Stimulated activated CD4-positive, alpha-beta T cell treated with anti-CD3 and anti-CD28 coated beads, Interleukin-2, amount 100 ng/mL, for 4 hours (primary cell): ENCODE measurements at places on chromosomes 11 and 22.

DNA sequence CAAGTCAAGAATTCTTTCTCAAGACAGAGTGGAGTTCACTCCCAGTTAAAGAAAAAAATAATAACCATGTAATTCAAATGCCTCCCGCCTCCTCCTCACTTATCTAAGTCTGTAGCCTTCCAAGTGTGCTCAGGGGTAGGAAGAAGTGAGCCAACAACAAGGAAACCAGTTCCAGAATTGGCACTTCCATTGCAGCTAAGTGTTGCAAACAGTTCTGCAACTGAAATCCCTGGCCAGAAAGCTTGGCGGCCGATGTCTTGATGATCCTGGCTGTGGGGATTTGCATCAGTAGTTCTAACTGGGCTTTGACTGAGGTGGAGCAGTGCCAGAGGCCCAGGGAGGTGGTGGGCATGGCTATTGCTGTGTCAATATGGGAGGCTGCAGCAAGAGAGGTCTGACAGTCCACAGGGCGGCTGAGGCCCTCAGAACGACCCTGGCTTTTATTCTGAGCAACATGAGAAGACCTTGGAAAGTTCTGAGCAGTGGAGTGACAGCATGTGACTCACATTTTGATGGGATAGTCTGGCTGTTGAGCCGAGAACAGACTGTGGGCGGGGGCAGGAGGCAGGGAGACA, 19.2 kb downstream of the DHCR7 start:
- DNase-seq, result no peak

DNA sequence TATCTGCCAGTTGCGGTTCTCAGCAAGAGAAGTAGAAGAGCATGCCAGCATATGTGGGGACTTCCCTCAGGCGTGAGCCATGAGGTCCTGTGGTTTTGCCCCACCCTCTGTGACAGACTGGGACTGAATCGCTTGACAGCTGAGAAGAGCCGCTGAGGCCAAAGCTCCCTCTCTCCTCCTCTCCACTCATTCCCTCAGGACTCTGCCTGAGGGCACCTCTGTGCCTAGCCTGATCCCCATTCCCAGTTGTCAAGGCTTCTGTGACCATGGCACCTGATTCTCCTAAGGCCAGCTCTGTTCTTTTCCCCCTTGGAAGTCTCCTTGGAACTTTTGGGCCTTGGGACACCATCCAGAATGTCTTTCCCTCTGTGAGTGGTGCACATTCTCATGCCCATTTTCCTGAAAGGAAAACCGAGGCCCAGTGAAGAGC, 27.0 kb downstream of the ART5 start:
- DNase-seq, result peak; percentile 28

- DNase-seq, result no peak
Observed at GRCh38 chr11:94100253-94100652, 28.4 kb upstream of the PANX1 start.

- peak; percentile 52 for DNase-seq
Observed at GRCh38 chr11:103035791-103036434, 56.0 kb downstream of the DCUN1D5 start.

- no peak for DNase-seq
Observed at GRCh38 chr11:68983801-68984200, 3.0 kb upstream of the MRGPRD start.

DNA sequence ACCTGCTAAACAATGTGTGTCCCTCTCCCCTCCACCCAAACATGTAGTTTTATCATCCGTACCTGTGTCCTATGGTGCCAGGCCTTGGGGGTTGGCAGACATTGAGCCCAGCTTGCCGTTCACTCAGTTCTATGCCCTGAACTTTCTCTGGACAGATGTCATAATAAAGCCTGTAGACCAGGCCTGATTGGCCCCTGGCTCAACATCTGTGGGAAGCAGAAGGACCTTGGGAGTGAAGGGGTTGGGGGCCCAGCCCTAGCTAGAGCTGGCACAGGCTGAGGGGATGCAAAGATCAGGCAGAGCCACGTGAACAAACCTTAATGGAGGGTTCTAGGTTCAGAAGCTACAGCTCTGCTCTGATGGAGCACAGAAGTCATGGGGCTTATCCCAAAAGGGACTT, 600.6 kb downstream of the BUD13 start:
- no peak for DNase-seq

DNA sequence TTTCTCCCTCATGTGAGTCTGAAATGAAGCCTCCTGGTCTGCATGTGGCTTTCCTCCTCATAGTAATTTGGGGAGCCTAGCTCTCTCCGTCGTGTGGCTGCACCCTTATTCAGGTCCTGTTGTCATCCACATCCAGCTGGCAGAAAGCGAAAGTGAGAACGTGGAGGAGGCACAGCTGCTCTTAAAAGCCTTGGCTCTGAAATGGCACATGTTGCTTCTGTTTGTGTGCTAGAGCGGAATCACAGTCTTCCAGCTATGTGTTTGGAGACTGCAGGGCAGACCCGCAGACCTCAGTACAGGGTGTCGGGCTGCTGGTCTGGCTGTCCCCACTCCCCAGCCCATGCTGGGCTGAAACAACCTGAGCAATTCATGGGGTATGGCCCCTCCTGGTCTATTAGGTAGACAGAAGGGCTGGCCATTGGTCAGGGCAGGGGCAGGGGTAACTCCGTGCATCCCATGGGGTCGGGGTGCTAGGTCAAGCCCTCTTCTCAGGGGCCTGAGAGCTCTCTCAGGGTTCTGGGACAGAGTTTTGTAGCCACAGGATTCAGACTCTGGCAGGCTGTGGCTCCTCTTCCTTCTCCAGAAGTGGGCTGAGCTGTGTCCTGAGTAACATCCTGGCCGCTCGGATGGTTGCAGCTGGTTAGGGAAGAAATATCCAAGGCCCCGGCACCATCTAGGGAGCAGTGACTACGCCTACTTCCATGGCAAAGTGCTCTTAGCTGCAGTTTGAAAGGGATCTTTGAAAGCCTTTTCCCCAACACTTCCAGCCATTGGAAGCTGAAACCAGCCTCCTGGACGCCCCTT, 50.6 kb downstream of the C11orf96 start:
- no peak for DNase-seq

GRCh38 chr11:82398300-82398815, 335.3 kb downstream of the FAM181B start:
- no peak for DNase-seq

DNA sequence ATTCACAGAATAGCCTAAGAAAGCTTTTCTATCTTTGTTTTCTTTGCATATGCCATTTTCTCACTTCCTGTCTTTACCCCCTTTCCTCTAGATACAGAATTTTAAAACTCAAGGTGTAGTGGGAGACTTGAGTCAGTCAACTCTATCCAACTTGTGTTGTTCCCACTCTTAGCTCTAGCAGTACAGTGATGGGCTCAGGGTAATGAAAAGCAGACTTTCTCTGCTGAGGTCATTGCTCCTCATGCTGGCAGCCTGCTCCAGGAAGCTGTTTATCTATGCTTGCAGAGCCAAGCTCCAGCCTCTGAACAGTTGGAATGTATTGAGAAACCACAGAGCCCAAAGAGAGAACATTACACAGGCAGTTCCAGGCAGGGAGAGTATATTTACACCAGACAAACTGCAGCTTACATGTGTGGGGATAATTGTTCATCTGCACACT, 68.1 kb downstream of the CSTPP1 start:
- DNase-seq, result no peak

GRCh38 chr11:64969209-64969608, 2.7 kb downstream of the MAJIN start:
- no peak for DNase-seq

DNA sequence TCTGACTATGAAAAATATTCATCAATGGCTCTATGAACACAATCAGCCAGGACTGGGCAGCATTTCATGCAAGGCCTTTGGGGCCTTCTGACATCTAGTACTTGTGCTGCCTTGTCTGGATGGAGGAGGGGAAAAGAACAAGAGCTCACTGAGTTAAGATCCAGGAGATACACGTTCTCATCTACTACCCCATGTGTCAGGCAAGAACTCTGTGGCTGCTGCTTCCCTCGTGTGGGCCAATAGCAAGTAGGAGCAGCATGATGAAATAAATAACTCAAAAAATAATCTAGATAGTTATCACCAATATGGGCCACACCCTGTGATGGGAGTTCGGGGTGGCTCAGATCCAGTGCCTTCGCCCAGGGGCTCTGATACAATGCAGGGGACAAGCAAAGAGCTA, 7.3 kb downstream of the KCNE3 start:
- DNase-seq, result no peak

DNA sequence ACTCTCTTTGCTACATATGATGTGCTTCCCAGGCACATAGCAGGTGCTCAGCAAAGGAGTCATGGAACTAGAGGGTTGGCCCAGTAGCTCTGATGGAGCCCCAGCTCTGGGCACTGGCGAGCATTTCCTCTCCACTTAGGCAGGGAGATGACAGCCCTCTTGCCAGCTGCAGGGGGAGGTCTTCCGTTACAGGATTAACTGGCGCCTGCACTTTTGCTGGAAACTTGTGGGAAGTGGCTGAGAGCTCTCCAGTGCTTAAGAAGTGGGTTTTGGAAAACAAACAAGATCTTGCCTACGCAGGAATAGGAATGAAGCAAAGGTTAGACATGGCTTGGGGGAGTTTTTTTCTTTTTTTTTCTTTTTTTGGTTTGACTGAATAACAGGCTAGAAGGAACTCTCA, 75.5 kb downstream of the MICAL2 start:
- no peak for DNase-seq

- peak; percentile 16 for DNase-seq
Observed at GRCh38 chr11:128905345-128906184, 14.4 kb downstream of the KCNJ5 start.

DNA sequence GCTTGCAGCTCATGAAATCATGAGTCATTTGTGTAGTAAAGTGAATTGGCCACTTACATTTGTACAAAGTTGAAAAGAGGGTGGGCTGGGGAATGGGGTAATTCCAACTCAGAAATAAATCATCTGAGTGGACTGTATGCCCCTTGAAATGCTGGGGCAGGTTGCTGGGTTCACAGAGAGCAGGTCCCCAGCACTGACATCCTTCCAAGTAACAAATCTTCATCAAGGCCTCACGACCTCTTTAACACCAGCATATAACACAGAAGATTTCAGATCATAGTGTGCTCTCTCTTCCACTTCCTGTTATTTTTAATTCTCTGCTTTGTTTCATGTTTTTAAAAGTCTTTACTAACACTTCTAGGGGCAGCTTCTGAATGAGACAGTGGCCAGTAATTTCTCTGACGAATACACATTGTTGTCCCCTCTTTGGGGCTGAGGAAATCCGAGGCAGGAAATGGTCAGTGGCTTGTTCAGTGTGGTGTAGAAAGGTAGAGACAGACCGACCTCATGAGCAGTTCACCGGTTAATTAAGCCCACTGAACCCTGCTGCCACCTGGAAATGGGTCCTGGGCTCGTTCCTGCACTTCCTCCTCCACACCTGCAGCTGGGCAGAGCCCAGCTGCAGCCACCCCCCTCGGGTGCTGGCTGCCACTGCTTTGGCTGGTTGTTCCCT, 127.7 kb downstream of the MAML2 start:
- no peak for DNase-seq

- no peak for DNase-seq
Observed at GRCh38 chr11:79626135-79627075, 185.6 kb upstream of the TENM4 start.

DNA sequence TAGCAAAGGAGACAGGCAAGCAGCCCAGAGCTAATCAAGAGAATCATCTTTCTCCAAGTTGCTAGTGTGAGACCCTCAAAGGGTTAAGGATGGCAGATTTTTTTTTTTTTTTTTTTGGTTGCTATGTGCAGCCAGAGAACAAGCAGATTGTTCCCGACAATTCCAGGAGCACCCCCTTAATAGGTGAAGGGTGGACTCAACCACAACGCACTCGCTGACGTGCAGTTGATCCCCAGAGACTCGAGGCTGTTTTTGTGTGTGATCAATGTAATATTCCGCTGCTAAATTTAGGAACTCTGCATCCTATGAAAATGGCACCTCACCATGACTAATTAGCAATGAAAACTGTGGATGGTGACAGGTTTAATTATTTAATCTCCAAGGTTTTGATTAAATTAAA, 789.0 kb downstream of the KCNA4 start:
- no peak for DNase-seq
